ENCODE measurements at places on chromosomes 3 and 15.
A peak's percentile ranks its signal among the peaks of the same experiment; 100 is the strongest.

GRCh38 chr3:10680796-10681195, 135.2 kb upstream of the SLC6A11 start:
- DNase-seq, result no peak

GRCh38 chr3:102114264-102114979, 265.1 kb downstream of the NFKBIZ start:
- DNase-seq, result no peak

DNA sequence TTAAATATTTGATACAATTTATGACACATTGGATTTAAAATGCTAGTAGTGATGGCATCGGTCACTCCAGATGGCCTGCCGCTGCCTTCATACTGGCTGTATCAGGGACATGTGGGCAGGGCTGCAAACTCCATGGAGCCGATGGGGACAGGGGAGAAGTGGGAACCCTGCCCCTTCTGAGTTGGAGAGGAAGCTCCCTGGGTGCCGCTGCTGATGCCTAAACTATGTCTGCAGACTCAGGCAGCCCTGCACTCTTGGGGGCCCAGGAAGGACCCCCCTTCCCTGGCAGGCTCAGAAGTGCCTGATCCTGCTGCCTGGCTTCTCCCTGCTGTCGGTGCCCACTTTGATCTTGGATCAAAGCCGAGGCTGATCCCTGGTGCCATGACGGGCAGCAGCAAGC, 1522.1 kb downstream of the OTOL1 start:
- no peak for DNase-seq

DNA sequence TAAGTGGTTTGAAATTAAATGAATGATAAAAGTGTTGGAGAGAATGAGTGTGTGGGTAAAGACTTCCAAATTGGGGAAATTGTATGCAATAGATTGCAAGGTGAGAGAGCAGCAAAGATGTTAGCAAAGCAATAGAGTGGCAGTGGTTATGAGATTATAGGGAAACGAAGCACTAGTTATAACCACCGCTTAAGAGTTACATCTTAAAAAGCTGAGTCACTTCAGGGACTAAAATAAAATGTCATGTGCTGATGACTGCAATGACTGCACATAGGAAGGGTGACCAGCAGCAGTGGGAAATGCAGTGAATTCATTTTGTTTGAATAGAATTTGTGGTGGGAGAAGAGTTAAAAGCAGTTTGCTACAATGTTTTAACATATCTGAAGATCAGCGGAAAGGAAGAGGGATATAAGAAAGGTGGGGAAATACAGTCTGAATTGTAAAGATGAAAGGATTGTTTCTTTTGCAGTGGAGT, 127.3 kb downstream of the RAP2B start:
- no peak for DNase-seq

DNA sequence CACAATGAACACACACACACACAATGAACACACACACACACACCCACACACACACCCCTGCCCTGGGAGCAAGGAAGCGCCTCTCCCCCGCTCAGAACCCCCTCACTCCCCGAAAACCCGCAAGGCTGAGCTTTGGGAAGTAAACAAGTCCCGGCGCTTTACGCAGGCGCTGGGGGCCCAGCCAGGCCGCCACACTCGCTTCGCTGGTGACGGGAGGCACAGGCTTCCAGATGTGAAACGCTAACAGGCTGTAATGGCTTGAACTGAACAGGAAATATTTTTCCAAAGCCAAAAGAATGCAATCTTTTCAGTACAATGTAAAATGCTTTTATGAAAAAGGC, 122.7 kb upstream of the IGF1R start:
- DNase-seq, result no peak

DNA sequence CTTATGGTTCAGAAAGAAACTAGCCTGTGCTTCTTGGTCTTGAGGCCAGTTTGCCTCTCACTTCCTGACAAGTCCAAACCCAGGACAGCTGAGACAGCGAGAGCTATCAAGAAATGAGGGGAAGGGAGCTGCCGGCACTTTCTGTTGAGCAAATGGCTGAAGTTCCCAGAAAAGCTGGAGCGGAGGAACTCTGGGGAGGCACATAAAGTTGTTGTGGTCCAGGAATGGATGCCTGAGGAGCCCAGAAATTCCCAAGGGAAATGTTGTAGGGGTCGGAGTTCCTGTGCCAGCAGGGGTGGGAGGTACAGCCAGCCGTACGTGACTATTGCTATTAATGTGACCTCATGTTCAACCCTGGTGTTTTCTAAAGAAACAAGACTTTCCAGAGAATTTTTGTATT, 98.8 kb upstream of the TNFAIP8L3 start:
- DNase-seq, result no peak

- DNase-seq, result peak; percentile 7
These were observed 18.3 kb upstream of the NTRK3 start for GRCh38 chr15:88274553-88275460.

DNA sequence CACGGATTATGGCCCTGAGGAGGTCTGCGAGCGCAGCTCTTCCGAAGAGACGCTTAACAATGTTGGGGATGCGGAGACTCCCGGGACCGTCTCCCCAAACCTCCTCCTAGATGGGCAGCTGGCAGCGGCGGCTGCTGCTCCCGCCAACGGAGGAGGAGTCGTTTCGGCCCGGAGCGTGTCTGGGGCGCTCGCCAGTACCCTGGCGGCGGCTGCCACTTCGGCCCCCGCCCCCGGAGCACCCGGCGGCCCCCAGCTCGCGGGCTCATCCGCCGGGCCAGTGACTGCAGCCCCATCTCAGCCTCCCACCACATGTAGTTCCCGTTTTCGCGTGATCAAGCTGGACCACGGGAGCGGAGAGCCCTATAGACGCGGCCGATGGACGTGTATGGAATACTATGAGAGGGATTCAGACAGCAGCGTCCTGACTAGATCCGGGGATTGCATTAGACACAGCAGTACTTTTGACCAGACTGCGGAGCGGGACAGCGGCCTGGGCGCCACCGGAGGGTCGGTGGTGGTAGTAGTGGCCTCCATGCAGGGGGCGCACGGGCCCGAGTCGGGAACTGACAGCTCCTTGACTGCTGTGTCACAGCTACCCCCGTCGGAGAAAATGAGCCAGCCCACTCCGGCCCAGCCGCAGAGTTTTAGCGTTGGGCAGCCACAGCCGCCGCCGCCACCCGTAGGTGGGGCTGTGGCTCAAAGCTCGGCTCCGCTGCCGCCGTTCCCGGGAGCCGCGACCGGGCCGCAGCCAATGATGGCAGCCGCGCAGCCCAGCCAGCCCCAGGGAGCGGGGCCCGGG, 1.6 kb downstream of the TSC22D2 start:
- peak; percentile 77 for DNase-seq

GRCh38 chr15:31202953-31203352, 101.4 kb upstream of the TRPM1 start:
- no peak for DNase-seq

DNA sequence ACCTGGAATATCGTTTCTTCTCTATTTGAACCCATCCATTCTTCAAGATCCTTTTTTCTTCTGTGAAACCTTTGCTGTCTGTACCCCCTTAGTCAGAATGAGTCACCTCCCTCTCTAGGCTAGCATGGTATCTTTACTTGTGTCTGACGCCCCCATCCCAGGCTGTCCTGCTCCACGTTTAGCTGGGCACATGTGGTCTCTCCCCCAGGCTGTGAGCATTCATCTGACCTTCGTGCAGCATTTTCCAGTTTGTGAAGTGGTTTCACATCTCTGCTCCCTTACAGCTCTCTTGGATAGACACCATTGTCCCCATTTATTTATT, 14.3 kb upstream of the TLE3 start:
- no peak for DNase-seq

DNA sequence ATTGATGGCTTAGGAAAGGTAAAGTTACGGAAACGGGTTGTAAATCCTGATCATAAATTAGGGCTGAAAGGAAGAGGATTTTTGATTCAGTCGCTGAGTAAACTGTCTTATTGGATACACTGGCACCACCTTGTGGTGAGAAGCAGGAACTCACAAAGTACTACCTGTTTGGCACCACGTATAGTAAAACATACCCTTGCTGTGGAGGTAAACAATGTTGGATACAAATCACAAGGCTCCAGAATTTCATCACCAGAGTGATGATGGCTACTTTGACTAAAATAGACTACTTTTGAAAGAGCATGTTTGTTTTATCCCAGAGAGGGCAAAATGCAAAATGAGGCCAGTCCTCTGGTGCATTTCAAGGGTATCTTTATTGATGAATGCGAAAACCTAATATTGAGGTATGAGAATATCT, 216.9 kb downstream of the IGSF11 start:
- DNase-seq, result peak; percentile 70

DNA sequence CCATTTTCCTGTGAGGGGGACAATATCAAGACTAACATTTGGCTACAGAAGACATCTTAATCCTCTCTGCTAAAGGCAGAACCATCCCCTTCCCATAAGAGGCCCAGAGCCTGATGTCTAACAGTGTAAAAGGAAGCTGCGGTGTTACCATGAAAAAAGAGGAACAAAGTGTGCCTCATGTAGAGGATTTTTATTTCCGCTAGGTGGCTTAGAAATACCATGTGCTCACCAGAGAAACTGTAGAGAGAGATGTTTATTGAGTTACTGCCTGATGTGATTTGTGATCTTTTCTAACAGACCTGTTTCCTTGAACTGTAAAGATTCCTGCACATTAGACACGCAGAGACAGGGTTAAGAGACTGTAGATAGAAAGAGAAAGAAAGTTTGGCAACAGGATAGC, 22.0 kb downstream of the OR5H15 start:
- no peak for DNase-seq

DNA sequence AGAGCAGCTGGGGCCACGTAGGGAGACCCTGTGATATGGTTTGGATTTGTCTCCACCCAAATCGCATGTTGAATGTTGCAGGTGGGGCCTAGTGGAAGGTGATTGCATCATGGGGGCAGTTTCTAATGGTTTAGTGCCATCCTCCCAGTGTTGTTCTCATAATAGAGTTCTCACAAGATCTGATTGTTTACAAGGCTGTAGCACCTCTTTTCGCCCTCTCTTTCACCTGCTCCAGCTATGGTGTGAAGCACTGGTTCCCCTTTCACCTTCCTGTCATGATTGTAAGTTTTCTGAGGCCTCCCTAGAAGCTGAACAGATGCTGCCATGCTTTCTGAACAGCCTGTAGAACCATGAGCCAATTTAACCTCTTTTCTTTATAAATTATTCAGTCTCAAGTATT, 198.9 kb upstream of the CBLB start:
- no peak for DNase-seq

DNA sequence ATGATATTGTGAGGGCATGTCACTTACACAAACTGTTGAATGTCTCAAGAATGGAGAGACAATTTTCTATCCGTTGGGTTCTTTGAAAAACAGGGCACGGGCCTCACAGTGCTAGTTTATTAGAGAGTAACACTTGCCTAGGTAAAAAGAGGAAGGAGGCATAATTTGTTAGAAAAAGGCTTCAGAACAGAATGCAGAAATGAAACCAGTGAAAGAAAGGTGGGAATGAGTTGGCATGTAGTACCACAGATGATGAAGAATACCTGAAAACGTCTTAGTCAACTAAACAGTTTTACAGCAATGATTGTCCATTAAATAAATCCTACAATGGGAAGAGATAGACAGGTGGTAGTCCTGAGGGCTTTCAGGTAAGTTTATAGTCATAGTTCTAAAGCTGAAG, 1399.7 kb upstream of the CADM2 start:
- DNase-seq, result no peak

- DNase-seq, result no peak
These were observed 202.8 kb downstream of the CADM2 start for GRCh38 chr3:85161544-85161943.

- no peak for DNase-seq
These were observed 6.6 kb downstream of the PPCDC start for GRCh38 chr15:75030023-75030413.

DNA sequence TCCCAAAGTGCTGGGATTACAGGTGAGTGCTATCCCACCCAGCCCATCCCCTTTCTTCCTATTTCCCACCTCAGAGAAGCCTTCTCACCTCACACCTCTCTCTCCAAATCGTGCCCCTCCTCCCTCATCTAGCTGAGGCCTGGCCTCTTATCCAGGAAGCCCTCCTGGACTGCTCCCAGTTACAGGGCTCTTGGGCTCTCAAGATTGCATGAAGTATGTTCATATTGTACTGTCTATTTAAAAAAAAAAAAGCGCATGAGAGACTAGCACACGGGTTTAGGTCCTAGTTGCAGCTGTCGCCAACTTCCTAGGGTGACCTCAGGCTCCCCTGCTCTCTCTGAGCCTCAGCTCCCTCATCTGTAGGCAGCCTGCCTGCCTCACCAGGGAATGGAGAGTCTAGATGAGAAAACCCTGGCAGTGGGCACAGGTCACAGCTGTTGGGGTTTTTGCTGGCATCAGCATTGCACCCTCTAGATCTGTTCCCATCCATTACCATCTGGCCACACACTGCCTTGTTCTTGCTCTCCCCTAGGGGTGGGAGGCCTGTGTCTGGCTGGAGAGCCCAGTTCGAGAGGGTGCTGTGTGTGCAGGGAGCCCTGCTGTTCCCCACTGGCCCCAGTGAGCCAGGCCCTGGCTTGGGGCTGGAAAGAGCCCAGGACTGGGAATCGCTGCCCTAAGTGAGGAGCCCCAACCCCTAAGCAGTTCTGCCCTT, 24.2 kb upstream of the C15orf39 start:
- DNase-seq, result no peak

DNA sequence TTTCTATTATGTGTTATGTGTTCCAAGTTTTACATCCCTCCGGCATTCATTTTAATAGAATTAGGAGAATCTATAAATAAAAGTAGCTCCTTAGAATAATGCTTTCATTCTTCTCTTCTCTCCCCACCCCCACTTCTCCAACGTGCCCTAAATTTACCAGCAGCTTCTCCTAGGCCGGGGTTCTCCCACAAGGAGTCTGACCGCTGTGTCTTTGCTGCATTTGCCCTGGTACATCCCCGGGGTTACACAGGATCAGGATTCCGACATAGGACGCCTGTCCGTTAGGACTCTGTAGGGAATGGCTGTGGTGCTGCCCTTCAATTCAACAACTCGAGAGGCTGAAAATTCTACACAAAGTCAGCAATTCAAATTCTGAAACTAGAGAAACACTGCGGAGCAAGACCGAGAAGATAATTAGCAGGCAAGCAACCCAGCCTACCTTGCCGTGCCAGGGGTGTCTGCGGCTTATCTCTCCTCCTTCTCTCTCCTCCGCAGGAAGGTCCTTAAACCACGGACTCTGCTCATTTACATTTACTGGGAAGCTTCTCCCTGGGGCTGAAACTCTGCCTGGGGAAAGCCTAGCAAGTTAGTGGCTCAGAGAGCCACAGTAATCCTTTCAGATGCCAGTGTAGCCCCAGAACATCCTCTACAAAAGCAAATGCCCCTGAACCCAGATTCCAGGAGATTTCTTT, 18.8 kb downstream of the PCSK6 start:
- DNase-seq, result no peak

DNA sequence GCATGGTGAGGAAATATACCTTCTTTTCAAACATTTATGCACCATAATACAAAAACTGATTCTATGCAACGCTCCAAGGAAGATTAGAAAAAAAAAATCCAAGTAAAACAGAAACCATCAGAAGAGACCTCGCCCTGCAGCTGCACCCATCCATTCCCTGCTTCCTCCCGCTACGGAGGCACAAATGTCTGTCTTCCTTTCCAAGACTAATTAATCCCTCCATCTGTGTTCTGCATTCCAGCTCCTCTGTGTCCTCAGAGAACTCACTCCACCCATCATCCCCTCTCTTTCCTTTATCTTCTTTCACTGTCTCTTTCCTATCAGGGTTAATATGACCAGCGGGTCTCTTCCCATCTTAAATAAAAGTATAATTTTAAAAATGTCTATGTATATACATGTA, 196.1 kb downstream of the ADAMTSL3 start:
- DNase-seq, result no peak

- DNase-seq, result peak; percentile 90
These were observed 14.4 kb upstream of the TKT start for GRCh38 chr3:53269888-53270880.

GRCh38 chr3:87895983-87896382, 162.8 kb downstream of the CGGBP1 start:
- peak; percentile 25 for DNase-seq

GRCh38 chr3:125017406-125017805, 38.4 kb downstream of the HEG1 start:
- no peak for DNase-seq
